ENCODE measurements at places on chromosomes 7 and 10.

DNA sequence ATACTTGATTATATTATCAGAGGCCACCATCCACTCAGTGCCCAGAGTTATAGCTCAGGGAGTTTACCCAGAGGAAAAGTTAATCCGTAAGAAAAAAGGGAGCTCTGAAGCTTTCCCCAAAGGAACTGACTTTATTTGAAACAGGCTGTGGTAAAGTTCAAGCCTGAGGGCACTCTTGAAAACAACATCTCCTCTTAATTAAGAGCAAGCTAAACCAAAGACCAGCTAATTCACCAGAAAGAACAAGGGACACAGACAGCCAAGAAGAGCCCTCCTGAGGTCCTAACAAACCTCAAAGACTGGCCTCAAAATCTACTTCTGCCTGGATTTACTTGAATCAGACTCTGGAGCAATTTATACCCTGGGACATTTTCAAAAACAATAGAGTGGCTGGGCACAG is 159.6 kb upstream of the CHST15 start:
- DNase-seq, result no peak

DNA sequence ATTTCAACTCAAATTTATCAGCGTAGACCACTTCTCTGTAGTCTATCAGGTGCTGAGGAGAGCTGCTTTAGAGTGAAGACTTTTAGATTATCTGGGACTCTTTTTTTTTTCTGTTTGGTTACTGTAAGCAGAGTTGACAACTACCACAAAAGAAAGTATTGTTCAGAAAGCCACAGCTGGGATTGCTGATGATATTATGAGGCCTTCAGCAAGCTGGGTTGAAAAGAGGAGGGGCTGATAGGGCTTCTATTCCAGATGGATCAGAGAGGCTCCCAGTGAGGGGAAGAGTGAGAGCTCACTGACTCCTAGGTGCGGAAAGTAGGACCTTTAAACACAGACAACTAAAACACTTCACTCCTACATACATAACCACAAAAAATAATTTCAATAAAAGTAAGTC is 188.5 kb upstream of the FERD3L start:
- no peak for DNase-seq

DNA sequence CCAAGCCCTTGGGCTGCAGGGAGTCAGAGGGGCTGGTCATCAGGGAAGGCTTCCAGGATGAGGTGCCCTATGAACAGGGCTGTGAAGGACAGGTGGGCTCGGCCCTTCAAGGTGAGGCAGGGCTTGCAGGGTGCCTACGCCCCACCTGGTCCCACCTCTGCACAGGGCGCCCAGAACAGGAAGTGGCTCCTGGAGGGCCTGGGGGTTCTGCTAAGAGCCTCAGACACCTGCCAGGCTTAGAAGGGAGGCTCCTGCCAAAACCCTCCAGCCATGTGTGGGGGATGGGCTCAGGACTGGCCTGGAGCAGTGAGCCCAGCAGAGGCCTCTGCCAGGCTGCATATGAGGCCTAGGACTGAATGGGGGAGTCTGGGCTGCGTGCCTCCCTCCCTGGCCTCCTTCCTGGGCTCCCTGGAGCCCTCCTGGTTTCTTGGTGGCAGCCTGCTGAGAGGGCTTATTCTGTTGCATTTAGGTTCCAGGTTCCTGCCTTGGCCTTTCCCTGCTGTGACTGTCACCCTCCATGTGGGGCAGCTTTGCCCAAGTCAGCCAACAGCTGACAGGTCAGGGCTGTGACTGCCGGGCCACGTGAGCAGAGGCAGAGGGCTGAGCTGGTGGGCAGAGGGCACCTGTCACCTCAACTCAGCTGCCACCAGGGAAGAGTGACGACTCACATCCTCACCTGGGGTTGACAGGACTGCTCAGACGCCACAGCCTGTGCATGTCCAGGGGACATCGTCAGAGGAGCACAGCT is 45.2 kb upstream of the MSMB start:
- DNase-seq, result no peak

DNA sequence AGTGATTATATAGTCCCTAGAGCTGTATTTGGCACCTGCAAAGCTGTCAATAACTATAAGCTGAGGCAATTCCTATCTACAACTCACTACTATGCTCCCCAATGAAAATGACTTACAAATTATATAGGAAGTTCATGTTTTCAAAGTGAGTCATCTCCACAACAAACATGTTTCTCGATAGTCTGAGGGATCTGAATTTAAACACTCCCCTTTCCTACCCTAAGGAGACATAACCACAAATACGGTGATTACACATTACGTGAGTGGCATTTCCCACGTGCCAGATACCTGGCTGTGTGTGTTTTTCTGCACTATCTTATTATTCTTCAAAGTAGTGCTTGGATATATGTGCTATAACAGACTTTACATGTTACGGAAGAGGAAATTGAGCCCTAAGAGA is 122.5 kb upstream of the C1QL3 start:
- no peak for DNase-seq

DNA sequence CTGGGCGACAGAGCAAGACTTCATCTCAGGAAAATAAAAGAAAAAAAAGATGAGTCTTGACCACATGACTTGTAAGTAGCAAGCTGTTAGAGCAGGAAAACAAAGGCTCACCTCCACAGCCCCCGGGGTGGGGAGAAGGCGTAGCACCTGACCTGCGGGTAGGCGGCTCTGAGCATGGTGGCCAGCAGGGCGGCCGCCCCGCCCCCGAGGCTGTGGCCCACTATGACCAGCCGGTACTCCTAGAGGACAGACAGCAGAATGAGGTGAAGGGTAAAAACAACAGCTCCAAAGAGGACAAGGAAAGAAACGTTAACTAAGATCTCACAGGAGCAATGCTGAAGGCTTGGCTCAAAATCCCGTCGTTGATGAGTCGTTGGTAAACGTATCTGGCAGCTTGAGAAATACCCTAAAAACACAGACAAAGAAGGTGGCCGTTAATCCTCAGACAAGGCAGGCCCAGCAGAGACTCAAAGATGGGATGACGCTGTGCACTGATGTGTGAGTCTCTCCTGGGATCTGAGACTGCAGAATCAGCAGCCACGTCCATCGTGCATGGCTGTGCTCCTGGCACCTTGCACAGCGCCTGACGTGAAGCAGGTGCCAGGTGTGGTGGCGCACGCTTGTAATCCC is 31.1 kb downstream of the DAGLB start:
- no peak for DNase-seq

DNA sequence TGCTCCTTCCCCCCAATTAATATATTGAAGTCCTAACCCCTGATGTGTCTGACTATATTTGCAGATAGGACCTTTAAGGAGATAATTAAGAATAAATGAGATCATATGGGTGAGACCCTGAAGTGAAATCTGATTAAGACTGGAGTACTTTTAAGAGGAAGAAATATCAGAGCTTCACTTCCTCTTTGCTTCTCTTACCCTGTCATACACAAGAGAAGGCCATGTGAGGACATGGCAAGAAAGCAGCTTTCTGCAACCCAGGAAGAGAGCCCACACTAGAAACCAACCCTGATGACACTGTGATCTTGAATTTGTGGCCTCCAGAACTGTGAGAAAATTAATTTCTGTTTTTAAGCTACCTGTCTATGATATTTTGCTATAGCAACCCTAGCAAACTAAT is 44.2 kb downstream of the JMJD1C start:
- DNase-seq, result no peak

DNA sequence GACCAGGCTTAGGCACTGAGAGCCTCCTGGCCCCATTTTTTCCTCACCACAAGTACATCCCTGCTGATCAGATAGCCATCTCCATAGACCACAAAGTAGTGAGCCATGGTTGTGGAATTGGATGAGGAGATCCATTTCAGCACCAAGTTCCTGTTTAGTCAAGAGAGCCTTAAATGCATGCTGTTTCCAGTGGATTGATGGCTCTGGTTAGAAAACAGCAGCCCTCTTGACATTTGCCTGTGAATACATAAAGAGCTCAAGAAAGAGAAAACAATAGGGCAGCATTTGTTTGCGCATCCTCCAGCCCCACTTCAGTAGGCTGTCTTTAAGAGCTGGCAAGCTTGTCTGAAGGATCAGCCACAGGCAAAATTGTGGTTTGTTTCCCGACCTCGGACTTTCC is 251.2 kb downstream of the POU6F2 start:
- DNase-seq, result no peak

DNA sequence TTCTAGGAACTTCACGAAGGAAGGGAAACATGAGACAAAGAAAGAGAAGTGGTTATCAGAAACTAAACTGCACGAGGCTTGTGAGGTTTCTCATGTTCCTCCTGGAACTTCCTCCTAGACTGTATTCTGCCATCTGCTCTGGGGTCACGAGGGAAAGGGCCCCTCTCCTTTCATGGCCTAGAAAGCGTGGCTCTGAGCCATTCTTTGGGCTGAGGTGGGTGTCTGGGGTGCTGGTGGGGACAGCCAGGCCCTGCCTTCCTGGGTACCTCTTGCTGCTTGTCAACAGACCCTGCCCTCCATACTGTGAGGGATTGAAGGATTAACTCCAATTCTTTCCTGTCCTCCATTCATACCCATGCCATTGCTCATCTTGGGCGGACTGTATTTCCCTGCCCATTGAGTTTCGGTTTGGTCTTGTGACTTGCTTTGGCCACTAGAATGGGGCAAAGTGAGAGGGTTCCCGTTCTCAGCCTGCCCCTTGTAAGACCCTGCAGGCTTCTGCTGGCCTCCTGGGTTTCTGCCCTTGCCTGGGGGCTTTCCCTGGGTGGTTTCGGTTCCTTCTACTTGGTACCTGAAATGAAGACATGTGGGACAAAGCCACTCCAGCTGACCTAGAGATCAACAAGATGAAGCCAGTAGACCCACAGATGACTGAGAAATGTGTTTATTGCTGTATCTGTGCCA is 14.9 kb upstream of the GIMAP8 start:
- DNase-seq, result no peak

DNA sequence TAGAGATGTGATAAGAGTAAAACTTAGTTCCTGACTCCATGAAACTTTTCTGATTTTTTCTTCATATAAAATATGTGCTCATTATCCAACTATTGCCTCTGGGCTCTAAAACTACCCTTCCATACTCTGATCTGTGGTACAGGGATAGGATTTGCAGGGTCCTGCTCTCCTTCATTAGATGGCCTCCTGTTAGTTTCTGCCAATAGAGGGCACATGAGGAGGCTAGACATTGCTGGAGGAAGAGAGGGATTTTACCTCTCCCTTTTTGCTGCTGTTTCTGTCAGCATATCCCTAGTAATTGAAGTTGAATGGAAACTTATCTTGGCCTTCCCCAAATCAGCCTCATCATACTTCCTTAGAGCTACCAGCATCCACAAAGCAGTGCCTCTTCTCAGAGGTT is 269.4 kb downstream of the NXPH1 start:
- DNase-seq, result no peak

GRCh38 chr10:129622291-129622690 is 155.2 kb downstream of the MGMT start:
- DNase-seq, result no peak

DNA sequence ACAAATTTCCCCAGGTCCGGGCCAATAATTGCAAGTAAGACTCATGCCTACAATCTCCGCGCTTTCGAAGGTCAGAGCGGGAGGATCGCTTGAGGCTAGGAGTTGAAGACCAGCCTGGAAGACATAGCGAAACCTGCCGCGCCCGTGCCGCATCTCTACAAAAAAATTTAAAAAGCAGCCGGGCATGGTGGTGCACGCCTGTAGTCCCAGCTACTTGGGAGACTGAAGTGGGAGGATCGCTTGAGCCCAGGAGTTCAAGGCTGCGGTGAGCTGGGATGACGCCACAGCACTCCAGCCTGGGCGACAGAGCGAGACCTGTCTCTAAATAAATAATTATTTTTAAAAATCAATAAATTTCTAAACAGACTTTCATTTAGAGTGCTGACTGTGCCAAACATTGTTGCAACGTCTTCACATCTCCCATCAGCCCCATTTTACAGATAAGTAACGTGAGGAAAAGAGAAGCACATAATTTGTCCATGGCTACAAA is 494 bp upstream of the CFAP43 start:
- DNase-seq, result no peak

- DNase-seq, result no peak
These were observed 902 bp upstream of the NFE2L3 start for GRCh38 chr7:26151096-26151495.

DNA sequence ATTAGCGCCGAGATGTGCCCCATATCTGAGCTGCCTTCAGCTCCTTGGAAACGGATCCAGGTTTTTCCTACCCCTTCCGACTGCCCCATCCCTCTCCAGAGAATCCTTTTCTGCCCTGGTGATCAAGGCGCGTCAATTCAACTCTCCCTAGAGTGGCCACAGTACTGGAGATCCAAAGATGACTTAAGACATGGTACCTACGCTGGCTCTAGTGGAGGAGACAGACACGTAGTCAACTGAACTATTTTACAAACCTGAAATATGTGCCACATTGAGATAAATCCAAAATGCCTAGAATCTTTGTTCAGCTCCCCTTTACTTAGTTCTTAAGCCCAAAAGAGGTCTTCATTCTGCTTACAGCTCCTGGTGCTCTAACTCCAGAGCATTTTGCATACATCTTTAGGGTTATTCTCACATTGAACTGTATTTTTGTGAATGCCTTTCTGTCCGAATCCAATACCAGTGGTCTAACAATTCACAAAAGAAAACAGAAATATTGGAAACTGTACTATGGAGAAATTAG is 444 bp upstream of the TNPO3 start:
- no peak for DNase-seq

- no peak for DNase-seq
These were observed at the start of gene USP54 for GRCh38 chr10:73590881-73591799. USP54 (minus strand) TSS chr10:73591342; CDS start chr10:73575658, 15,684 bp downstream.

- DNase-seq, result no peak
These were observed 222.4 kb upstream of the LRGUK start for GRCh38 chr7:133904776-133905175.

DNA sequence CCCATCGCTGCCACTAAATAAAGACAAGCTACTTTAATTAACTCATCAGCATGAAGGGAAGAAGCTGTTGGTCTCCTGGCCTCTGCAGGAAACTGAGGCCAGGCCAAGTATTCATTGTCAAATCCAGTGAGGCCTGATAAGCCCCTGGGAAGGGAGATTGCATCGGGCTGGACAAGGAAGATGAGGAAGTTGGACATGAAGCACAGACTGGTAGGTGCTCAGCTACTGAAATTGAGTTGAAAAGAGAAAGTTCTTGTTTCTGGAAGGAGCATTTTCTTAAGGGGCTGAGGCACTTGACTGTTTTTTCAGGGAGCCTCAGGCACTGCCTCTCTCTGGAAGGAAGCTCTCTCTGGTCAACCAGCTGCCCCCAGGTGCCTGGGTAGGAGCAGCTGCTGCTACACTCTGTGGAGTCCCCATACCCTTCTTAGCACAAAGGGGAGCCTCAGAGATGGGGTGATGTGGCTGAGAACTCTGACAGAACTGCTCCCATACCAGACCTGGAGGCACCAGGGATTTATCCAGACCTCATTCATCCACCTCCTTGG is 90.3 kb upstream of the IKZF1 start:
- DNase-seq, result no peak

GRCh38 chr10:132408367-132408781 is 11.4 kb downstream of the PWWP2B start:
- DNase-seq, result no peak

All from activated T-cell treated with anti-CD3 and anti-CD28 coated beads for 48 hours (primary cell).